ENCODE measurements at places on chromosomes 1 and 21. TPM values are rescaled to one million over a fixed set of nuclear protein-coding genes. Genes with fewer than 3 reads are reported as not detected.

The ANKRD65 gene
- not detected for total RNA-seq

The KCNE2 gene
- total RNA-seq: not detected

The GBP3 gene
- 39.7 TPM for total RNA-seq

The RGS8 gene
- total RNA-seq: not detected

The OR2T33 gene
- not detected for total RNA-seq

All from activated CD4-positive, alpha-beta T cell treated with anti-CD3 and anti-CD28 coated beads, Interleukin-2, amount 10 ng/mL, durations not matched to agents 7 days and 5 days (primary cell).